ENCODE measurements at places on chromosomes 11 and 22.

GRCh38 chr11:15918212-15918611 is 438.1 kb downstream of the SOX6 start:
- H3K27me3 ChIP-seq: no peaks in the 10 kb centered on the region
- H3K36me3 ChIP-seq: no peaks in the 10 kb centered on the region
- H3K27ac ChIP-seq: no peak overlapping the region
- H3K4me3 ChIP-seq: no peak overlapping the region

DNA sequence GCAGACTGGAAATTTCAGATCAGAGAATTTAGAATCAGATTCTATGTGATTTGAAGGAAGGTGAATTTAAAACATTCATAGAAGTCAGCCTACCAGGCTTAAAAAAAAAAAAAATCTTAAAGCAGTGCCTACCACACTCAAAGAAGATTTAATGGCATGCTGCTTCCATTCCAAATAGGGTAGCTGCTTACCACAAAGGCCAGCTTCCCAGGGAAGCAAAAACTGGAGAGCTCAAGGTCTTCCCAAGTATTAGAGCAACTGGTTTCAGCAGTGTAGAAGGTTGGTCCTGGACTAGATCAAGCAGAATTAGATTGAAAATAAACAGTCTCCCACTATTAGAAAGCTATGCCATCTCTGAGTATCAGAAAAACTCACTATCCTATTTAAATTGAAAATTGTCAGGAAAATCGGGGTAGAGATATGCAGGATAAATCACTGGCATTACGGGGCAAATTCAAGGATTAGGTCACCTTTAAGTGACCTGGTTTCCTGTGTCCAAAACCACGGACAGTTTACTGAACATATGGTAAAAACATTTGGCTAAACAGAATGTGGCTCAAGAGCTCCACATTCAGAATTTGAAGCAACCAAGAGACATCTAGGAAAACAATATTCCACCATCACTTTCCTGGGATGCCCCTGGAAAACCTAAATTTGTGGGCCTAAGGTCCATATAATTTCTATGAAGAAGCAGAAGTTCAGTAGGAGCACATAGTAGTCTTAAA is 1.3 kb downstream of the C11orf42 start:
- no peak overlapping the region for H3K4me3 ChIP-seq
- no peak overlapping the region for H3K27ac ChIP-seq
- peaks cover 10% of the 10 kb centered on the region for H3K4me1 ChIP-seq
- no peak for DNase-seq

- peaks cover 77% of the 10 kb centered on the region for H3K27me3 ChIP-seq
- H3K4me3 ChIP-seq: no peak overlapping the region
- H3K4me1 ChIP-seq: peaks cover 25% of the 10 kb centered on the region
- H3K27ac ChIP-seq: no peak overlapping the region
- H3K36me3 ChIP-seq: no peaks in the 10 kb centered on the region
Measured at GRCh38 chr11:117879516-117880480, 3.3 kb upstream of the FXYD6 start.

DNA sequence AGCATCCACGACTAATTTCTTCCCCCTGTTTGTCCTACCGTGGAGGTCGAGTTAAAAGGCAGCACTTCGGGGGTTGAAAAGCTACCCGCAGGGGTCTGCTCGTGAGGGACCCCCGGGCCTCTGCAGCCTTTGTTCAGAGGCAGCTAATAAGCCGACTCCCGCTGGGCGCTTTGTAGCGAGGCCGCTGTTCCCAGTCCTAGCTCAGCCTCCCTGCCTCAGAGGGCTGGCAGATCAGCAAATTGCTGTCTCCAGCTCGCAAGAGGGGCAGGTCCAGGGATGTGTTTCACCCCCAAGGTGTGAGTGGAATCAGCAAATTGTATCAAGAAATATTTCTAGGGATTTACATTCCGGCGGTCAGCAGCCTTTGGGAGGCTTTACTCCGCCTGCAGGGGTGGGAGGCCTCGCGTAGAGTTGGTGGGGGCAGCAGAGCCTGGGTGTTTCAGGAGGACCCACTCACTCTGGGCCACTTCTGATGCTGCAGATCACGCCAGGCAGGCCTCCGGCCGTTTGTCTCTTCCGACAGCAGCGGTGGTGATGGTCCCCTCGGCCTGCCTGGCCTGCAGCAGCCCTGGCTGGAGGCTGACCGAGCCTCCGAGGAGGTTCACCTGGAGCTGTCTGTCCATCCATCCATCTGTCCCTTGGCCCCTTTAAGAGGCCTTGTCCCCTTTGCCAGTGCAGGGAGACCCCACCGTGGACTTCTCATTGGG is 21.6 kb upstream of the KCNQ1OT1 start:
- H3K4me3 ChIP-seq: no peak overlapping the region
- DNase-seq: no peak
- no peaks in the 10 kb centered on the region for H3K27me3 ChIP-seq
- no peaks in the 10 kb centered on the region for H3K36me3 ChIP-seq
- no peaks in the 10 kb centered on the region for H3K4me1 ChIP-seq

- H3K27me3 ChIP-seq: no peaks in the 10 kb centered on the region
- H3K36me3 ChIP-seq: peaks cover 13% of the 10 kb centered on the region
- peak overlapping the region; percentile 81 for H3K27ac ChIP-seq
- H3K4me1 ChIP-seq: peaks cover 91% of the 10 kb centered on the region
Measured at GRCh38 chr22:33271390-33272161, 213.4 kb upstream of the SYN3 start.

DNA sequence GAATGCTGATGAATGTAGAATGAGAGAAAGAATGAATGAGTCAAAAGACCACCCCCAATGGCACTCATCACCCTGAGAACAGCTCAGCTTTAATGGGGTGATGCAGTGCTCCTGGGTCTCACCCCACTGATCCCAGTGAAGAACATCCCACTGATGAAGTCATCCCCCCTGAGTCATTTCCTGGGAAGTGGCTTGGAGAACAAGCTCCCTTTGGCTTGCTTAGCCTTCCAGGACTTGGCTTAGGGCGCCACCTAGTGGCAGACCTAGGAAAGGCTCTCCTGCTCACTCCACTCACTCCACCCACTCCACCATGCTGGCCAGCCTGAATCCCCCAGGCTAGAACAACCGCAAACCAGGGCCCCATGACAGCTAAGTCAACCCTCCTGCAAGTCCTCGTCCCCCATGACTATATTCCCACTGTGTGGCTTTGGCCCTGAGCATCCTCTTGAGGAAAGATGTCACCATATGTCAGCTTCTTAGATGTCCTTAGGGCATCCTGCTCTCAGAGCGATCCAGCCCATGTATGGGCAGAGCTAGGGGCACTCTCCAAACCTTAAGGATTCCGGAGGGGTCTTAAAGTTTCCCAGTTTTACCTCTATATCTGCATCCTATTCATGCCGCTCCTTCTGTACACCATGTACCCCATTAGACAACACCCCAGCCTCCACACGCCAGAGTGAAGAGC is 17.8 kb upstream of the TMPRSS13 start:
- H3K4me1 ChIP-seq: peaks cover 46% of the 10 kb centered on the region
- DNase-seq: peak; percentile 68
- H3K27ac ChIP-seq: no peak overlapping the region
- no peaks in the 10 kb centered on the region for H3K36me3 ChIP-seq
- H3K27me3 ChIP-seq: peaks cover 10% of the 10 kb centered on the region

DNA sequence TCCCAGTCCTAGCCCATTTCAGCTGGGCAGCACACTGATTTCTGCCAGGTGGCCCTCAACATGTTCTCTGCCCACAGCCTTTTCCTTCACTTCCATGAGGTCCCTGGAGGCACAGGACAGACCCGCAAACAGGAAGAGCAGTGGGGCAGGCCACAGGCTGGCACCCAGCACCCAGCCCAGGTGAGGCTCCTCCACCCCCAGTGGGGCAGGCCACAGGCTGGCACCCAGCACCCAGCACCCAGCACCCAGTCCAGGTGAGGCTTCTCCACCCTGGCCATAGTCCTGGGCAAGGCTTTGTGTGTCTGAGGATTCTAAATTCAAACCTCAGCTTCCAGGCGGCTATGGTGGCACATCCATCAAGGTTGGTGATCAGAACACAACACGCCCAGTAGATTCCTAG is 1413.0 kb downstream of the BRD1 start:
- no peak for DNase-seq
- H3K27ac ChIP-seq: no peak overlapping the region
- peaks cover 4% of the 10 kb centered on the region for H3K36me3 ChIP-seq

DNA sequence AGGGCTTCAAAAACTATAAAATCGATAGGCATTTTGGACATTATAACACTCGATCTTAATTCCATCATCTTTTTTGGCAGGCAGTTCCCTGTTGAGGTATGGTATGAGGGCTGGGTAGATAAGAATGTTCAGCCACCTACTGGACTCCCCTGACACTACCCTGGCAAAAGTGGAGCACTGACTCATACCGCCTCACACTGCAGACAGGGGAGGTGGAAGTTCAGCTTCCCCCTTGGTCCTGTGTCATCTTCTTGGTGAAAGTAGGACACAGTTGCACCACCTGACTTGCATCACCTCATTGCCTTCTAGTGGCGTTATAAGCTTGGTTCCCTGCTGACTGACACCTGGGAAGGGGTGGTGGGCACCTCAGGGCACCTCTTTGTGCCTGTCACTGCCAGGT is 30.4 kb downstream of the PAAF1 start:
- no peak overlapping the region for H3K27ac ChIP-seq
- H3K27me3 ChIP-seq: no peaks in the 10 kb centered on the region
- H3K4me3 ChIP-seq: no peak overlapping the region
- H3K36me3 ChIP-seq: peaks cover 21% of the 10 kb centered on the region
- H3K4me1 ChIP-seq: no peaks in the 10 kb centered on the region
- DNase-seq: no peak

GRCh38 chr11:34270711-34271110 is 87.1 kb downstream of the ABTB2 start:
- no peak overlapping the region for H3K27ac ChIP-seq
- DNase-seq: no peak
- peaks cover 5% of the 10 kb centered on the region for H3K4me1 ChIP-seq
- no peaks in the 10 kb centered on the region for H3K36me3 ChIP-seq
- no peak overlapping the region for H3K4me3 ChIP-seq
- H3K27me3 ChIP-seq: peaks cover 8% of the 10 kb centered on the region

DNA sequence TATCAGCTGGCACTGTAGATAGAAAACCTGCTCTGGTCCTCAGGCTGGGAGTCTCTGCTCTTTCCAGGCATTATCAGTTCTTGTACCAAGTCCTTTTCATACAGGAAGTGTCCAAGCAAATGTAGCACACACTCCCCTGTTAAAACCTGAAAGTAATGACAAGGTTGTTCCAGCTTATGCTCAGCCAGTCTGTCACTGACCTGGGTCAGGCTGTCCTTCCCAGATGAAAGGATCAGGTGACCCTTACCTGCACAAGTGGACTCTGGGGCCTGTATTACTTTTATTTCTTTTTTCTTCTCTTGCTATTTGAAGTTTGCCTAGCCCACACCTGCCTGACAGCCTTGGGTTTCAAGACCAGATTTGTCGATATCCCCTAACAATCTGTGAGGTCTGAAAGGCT is 156.3 kb upstream of the SESN3 start:
- no peaks in the 10 kb centered on the region for H3K27me3 ChIP-seq
- H3K4me3 ChIP-seq: no peak overlapping the region
- DNase-seq: no peak
- H3K27ac ChIP-seq: no peak overlapping the region

- peak overlapping the region; percentile 51 for H3K4me3 ChIP-seq
- H3K36me3 ChIP-seq: no peaks in the 10 kb centered on the region
- peaks cover 4% of the 10 kb centered on the region for H3K27me3 ChIP-seq
- no peak for DNase-seq
Measured at GRCh38 chr11:2293984-2294925, 7.5 kb downstream of the C11orf21 start.

DNA sequence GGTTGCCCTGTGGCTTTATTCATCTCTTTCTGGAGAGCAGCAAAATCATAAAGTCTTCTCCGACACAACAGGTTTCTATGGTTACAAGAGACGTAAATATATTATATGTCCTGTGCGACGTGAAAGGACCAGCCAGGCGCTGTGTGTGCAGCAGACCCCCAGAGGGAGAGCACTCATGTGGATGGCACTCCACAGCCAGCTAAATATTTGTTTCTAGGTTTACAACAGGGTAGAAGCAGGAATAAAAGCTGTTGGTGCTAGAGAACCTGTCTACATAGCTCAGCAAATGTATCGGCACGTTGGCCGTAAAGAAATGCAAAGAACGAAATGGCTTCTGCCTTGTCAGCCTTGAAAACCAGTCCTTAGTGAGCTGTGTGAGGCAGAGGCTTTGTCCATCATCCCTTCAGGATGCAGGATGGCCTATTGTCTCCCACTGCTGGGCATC is 133.8 kb upstream of the PITPNB start:
- H3K36me3 ChIP-seq: no peaks in the 10 kb centered on the region
- no peak overlapping the region for H3K4me3 ChIP-seq
- no peaks in the 10 kb centered on the region for H3K27me3 ChIP-seq
- DNase-seq: no peak

- peak overlapping the region; percentile 30 for H3K27ac ChIP-seq
- H3K4me3 ChIP-seq: no peak overlapping the region
- H3K4me1 ChIP-seq: no peaks in the 10 kb centered on the region
- H3K27me3 ChIP-seq: no peaks in the 10 kb centered on the region
- H3K36me3 ChIP-seq: peaks cover 14% of the 10 kb centered on the region
Measured at GRCh38 chr11:121626507-121626875, 173.7 kb upstream of the SORL1-AS1 start.

GRCh38 chr11:62169448-62169847 is 20.6 kb upstream of the SCGB1D1 start:
- H3K27me3 ChIP-seq: peaks cover 59% of the 10 kb centered on the region
- no peak overlapping the region for H3K27ac ChIP-seq
- no peak overlapping the region for H3K4me3 ChIP-seq
- DNase-seq: no peak

GRCh38 chr11:86524620-86525352 is 147.6 kb downstream of the ME3 start:
- H3K4me3 ChIP-seq: no peak overlapping the region
- no peak overlapping the region for H3K27ac ChIP-seq
- peaks cover 6% of the 10 kb centered on the region for H3K36me3 ChIP-seq
- H3K27me3 ChIP-seq: no peaks in the 10 kb centered on the region
- no peak for DNase-seq

DNA sequence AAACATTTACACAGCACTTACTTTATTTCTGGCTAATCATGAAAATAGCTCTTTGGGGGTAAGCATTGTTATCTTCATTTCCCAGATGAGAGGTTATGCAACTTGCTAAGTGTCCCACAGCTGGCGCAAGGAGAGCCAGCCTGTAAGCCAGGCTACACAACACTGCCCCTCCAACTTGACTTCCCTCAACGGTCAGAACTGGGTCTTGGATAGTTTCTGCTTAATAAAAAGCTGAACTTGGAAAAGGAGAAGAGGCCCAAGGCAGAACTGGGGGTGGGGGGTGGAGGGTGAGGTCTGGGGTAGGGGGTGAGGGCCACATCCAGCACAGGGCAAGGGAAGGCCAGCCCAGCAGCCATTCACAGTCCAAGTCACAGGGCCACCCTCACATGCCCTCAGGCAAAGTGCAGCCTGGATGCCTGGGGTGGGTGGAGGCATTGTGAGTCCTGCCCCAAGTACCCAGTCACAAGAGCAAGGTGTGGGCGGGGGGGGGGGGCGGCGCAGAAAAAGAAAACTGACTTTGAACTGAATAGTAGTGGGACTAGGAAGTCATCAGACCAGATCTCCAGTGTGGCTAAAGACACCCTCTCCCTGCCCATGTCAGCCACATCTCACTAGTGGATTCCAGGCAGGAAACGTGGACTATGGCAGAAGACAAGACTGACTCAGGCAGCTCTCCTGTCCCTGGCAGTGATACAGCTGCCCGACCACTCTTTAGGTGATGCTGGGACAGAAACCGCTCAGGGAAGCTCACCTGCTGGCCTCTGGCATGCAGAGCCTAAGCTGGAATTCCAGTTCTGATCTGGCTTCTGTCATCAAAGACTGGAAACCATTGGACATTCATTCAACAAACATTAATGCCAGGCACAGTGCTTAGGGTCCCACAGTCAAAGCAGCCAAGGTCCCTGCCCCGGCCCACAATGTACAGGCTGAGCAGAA is 52.4 kb downstream of the PACSIN2 start:
- no peak for DNase-seq
- H3K36me3 ChIP-seq: peaks cover 11% of the 10 kb centered on the region
- H3K27me3 ChIP-seq: no peaks in the 10 kb centered on the region
- H3K4me1 ChIP-seq: peaks cover 47% of the 10 kb centered on the region
- no peak overlapping the region for H3K4me3 ChIP-seq
- peak overlapping the region; percentile 47 for H3K27ac ChIP-seq

All from naive B cell (primary cell).